Anterior cingulate cortex (tissue), 58 donors: ENCODE measurements at places on chromosomes 5 and 9.
A peak's percentile ranks its signal among the peaks of the same experiment; 100 is the strongest.

GRCh38 chr9:110047955-110048402 is 160.0 kb downstream of the C9orf152 start:
- peak; percentile 50 for DNase-seq

GRCh38 chr5:150077060-150077459 is 9.3 kb downstream of the CSF1R start:
- DNase-seq: no peak

GRCh38 chr9:122948313-122948712 is 7.5 kb downstream of the RABGAP1 start:
- DNase-seq: no peak

DNA sequence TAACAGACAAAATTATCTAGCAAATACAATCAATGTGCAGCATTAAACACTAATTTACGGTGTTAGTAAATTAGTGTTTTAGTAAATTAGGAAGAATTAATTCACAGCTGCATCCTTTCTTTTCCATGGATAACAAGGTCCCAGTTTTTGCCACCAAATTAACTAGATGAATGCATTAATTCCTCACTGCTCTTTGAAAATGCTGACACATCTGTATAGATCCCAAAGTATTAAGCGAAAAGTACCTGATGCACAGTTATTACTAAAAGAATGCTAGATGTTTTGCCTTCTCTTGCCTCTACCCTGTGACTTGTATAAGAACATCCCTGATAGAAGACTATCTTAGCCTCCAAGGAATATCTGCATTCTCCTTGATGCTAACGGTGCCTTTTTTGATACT is 612.7 kb upstream of the DMAC1 start:
- no peak for DNase-seq

DNA sequence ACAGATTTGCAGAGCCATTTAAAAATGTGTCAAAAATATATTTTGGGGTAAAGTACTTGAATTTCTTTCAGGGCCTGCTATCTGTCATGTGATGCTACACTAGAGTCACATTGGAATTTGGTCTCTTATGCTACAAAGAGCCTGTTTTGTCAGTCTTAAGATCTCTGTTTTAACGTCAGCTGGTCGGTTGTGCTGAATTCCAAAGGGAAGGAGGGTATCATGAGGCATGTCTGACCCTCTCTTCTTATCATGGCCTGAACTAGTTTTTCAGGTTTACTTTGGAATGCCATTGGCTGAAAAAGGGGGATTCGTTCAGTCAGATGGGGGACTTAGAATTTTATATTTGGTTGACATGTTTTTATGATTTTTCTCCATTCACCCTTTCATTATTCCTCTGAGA is 290.6 kb downstream of the CD180 start:
- DNase-seq: no peak

DNA sequence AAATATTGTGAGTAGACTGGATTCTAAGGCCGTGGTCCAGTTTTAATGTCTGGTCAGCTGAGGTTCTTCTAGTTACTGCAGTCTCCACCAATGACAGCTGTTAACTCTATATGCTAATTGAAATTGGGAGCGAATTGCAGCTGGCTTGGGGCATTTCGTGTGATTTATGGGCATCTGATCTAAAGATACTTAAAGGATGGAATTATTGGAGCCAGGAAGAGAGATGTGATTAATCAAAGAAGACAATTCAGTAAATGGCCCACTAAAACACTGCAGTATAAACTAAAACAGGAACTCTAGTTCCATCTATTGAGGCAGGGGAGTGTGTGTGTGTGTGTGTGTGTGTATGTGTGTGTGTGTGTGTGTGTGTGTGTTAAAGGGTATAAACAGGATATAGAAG is 157.5 kb upstream of the IQGAP2 start:
- no peak for DNase-seq

DNA sequence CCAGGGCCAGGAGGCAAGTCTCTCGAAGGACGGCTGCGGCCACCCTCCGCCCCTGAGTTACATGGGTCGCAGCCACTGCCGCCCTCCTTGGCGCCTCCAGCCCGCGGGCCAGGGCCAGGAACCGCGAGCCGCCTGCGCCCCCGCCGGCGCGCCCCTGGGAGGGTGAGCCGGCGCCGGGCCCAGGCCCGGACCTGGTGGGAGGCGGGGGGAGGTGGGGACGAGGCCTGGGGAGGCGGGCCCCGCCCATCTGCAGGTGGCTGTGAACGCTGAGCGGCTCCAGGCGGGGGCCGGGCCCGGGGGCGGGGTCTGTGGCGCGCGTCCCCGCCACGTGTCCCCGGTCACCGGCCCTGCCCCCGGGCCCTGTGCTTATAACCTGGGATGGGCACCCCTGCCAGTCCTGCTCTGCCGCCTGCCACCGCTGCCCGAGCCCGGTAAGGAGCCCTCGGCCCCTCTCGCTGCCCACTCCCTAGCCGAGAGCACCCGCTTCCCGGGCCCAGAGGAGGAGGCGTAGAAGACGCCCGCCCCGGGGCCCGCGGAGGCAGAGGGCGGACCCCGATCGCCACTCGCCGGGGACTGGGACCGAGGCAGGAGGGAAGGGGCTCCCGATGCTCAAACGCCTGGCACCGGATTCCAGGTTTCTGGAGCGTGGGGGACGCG is at the start of gene ASS1:
Gene ASS1, plus strand, starts transcription at position 397 of the 657 bp plus-strand sequence. CDS start 7,268 bp downstream, outside the sequence.
- peak; percentile 27 for DNase-seq

DNA sequence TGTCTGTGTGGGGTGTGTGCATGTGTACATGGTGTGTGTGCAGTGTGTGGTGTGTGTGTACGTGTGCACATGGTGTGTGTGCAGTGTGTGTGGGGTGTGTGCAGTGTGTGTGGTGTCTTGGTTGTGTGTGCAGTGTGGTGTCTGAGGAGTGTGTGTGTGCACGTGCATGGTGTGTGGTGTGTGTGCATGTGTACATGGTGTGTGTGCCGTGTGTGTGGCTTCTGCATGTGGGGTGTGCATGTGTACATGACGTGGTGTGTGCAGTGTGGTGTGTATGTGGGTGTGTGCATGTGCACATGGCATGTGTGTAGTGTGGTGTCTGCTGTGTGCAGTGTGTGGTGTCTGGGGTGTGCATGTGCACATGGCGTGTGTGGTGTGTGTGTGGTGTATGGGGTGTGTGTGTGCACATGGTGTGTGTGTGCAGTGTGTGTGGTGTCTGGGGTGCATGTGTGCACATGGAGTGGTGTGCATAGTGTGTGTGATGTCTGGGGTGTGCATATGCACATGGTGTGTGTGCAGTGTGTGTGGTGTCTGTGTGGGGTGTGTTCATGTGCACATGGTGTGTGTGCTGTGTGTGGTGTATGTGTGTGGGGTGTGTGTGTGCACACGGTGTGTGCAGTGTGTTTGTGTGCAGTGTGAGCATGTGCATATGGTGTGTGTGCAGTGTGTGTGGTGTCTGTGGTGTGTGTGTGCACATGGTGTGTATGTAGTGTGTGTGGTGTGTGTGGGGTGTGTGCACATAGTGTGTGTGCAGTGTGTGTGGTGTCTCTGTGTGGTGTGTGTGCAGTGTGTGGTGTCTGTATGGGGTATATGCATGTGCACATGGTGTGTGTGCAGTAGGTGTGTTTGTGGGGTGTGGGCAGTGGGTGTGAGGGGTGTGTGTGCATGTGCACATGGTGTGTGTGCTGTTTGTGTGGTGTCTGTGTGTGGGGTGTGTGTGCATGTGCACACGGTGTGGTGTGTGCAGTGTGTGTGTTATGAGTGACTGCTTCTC is 40.6 kb upstream of the ZNG1F start:
- DNase-seq: no peak
